Fibroblast of lung (primary cell): ENCODE measurements at places on chromosomes 11 and 22.

DNA sequence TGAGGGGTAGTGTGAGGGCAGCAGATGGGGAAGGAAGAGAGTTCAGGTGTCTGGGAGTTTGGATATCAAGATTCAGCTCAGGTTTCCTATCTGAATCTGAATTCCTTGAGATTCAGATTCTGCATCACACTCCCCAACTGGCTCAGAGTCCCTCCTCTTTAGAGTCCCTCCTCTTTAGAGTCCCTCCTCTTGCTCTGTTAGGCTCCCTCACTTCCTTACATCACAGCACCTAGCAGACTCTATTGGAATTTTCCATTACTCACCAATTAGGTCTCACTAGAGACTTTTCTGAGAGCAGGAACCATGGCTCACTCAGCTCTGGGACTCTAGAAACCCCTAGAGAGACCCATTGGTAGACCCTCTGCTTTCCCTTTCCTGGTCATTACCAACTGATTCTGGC is 303.4 kb upstream of the SYN3 start:
- DNase-seq, result peak; percentile 25

DNA sequence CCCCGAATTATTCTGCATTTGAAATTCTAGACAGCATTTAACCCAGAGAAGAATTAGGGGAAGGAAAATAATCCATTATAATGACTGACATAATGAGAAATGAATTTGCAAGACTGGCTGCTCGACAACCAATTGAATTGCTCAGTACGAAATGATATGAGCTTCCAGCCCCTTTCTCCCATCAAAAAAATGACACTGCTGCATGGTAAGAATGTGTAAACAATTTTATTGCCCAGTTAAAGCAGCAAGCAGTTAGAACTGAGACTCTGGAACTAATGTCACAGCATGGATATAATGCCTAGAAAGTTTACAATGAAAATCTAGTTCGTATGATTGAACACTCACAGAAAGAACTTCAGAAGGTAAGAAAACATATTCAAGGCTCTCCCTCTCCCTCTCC is 24.7 kb upstream of the PCF11 start:
- DNase-seq, result no peak

DNA sequence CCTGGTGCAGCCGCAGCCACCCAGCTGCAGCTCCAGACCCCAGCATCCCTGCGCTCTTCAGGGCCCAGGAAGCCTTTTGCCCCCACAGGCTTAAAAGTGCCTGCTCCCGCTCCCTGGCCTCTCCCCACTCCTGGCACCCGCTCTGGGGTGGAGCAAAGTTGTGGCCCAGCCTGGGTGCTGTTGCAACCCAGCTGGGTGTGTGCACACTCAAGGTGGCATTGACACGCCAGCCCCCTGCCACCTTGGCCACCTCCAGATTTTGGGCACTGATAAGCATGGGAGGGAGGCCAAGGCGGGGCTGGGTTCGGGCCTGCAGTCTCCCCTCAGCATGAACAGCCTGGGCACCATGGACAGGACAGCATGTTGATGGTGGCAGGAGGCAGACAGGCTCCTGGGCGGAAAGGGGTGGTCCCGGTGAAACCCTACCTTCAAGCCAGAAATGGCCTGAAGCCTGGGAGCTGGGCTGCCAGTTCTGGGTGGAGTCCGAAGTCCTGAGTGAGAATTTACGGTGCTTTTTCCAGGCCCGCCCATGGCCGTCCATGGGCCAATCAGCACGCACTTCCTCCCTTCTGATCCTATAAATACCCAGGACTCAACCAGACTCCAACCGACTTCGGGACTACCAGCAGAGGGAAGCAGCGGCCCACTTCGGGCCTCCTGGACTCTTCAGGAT is 23.6 kb upstream of the RNASEH2C start:
- peak; percentile 25 for DNase-seq

DNA sequence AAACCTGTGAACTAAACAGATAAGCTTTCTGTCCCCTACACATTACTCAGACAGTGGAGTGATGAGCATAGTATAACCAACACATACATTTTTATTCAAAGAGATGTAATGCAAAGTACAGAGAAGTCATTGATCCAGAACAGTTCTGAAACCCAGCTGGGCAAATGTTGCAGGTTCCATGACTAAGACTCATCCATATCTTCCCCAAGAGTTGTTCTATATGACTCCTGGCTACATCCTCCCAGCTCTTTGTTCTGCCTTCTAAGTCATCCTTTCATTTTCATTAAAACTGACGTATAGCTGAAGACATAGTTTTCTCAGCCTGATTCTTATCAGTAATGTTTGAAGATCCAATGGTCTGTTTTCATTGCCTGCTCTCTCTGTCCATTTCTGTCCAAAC is 47.3 kb downstream of the PLAAT5 start:
- no peak for DNase-seq

GRCh38 chr11:116610190-116610589 is 162.6 kb downstream of the BUD13 start:
- no peak for DNase-seq

DNA sequence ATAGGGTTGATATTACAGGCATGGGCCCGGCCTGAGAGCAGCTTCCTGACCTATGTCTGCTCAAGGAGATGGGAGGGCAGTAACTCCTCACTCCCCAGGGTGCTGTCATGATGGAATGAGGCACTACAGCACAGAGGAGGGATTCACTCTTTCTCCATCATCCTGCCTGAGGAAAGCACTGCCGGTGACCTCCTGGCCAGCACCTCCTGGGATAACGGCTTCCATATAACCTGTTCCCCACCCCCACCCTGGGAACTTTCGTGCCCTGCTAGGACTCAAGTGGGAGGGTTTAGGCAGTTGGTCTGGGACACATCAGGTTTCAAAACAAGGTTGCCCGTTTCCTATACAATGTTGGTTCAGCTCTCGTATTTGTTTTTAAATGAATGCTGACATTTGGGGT is 42.7 kb upstream of the MN1 start:
- no peak for DNase-seq

- peak; percentile 97 for DNase-seq
Observed at GRCh38 chr11:62855571-62856332, 16.4 kb upstream of the WDR74 start.

- no peak for DNase-seq
Observed at GRCh38 chr11:24145411-24145810, 351.4 kb upstream of the LUZP2 start.

DNA sequence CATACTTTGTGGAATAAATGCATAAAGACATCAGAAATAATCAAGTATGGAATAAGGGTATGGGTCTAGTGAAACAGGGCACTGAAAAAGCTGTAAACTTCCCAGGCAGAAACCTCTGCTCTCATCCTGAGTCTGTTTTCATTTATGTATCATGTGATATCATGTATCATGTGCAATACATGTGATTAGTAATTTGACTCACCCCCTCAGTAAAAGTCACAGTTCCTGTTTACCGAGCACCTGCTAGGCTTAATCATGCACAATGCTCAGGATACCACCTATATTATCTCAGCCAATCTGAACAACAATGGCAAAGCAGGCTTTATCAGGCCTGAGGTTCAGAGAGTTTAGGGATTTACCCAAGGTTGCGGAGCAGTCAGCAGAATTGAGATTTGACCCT is 250.6 kb upstream of the TENM4 start:
- no peak for DNase-seq

GRCh38 chr22:46355369-46355995 is 20.0 kb downstream of the TRMU start:
- DNase-seq, result peak; percentile 48

DNA sequence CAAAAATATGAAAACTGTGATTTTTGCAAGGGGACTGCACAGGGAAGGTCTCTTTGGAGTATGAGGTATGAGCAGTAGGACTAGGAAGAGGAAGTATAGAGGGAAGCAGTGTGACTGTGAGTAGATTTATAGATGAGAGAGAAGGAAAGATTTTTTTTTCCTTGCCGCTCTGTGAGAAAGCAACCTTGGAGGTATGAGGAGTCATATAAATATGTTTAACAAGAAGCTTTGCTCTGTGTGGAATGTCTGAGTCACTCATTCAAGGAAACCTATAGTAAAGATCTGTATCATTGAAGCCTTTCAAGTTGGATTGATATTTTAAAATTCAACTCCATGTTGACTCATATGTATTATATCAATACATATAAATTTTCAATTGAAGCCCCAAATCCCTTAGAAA is 26.2 kb downstream of the DNHD1 start:
- DNase-seq, result peak; percentile 78

DNA sequence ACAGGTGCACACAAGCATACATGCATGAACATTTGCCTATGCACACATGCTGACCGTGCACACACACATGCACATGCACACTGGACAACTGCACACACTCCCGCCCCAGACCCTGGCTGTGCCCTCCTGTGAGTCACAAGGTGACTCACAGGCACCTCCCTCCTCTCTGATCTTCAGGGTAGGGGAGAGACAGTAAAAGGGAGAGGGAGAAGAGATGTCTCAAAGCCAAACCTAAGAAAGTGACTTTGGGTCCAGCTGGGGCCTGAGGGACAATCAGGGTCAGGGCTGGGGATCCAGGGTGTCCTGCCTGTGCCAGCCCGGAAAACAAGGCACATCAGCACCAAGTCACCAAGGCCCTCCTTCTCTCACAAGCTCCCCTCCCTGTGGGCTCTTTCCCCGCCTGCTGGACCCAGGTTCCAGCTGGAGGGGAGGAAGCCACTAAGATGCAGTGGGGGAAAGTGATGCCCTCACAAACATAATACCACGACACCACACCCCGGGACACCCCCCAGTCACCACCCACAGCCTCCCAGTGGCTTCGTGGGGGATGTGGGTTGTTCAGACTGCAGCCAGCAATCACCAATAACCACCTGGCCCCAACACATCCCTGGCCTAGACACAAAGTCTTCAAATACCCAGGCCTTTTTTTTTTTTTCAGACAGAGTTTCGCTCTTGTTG is 39.3 kb downstream of the PDGFB start:
- DNase-seq, result peak; percentile 57

DNA sequence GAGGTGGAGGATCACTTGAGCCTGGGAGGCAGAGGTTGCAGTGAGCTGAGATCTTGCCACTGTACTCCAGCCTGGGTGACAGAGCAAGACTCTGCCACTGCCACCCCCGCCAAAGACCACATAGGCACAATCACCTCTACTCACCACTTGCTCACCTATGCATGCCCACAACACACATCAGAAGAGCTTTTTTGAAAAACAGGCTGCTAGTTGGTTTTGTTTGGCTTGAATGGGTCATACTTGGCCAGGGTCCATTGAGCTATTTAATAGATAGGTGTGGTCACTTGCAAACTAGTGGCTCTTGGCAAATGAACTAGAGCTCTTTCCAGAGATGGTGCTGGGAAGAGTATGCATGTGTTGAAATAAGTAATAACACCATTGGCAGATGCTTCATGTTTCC is 80.1 kb downstream of the EMSY start:
- DNase-seq, result peak; percentile 84

GRCh38 chr11:42974510-42975179 is 337.2 kb upstream of the API5 start:
- no peak for DNase-seq

- peak; percentile 27 for DNase-seq
Observed at GRCh38 chr11:19087658-19088057, 27.1 kb upstream of the MRGPRX2 start.

GRCh38 chr11:72965672-72966071 is 151.5 kb downstream of the ATG16L2 start:
- DNase-seq, result no peak

DNA sequence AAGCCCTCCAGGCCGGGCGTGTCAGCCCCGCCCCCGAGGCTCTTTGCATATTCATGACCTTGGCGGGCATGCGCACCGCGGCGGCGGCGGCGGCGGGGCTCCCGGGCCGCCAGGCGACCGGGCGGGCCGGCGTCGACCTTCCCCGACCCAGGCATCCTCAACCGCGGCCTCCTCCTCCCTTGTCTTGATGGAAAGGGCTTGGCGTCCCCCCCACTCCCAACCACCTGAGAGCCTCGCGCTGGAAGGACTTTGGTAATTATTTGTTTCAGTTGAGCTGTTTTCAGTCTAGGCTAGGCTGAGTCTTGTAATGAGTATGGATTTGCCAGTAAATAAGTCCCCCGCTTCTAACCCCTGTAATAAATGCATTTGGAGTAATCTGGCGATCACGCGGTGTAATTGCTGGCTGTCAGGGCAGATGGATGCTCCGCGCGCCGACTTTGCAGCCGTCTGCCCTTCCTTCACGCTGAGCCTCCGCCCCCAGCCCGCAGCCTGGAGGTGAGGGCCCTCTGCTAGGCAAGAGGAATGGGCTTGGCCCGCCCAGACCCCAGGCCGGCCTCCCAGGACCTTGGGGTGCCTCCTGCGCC is 25.2 kb downstream of the FLRT1 start:
- DNase-seq, result peak; percentile 19

DNA sequence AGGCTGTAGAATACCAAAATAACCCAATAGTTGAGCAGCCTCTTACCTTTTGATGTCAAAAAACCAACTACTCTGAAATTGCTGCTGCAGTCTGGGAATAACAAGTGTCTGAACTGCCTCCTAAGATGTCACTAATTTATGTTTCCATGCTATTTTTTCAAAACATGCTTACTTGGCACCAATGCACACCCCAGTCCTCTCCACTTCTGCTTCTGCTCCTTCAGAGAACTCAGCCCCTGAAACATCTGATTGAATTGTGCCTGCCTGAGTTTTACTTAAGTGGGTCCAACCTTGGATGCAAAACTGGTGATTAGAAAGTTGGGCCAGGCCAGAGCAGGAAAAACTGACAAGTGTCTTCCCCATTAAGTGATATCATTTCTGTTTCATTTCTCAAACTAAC is 24.6 kb upstream of the TMEM218 start:
- no peak for DNase-seq

GRCh38 chr22:42717197-42717928 is 3.3 kb downstream of the A4GALT start:
- DNase-seq, result no peak

- DNase-seq, result no peak
Observed at GRCh38 chr22:29206372-29207242, 911 bp downstream of the EMID1 start.

DNA sequence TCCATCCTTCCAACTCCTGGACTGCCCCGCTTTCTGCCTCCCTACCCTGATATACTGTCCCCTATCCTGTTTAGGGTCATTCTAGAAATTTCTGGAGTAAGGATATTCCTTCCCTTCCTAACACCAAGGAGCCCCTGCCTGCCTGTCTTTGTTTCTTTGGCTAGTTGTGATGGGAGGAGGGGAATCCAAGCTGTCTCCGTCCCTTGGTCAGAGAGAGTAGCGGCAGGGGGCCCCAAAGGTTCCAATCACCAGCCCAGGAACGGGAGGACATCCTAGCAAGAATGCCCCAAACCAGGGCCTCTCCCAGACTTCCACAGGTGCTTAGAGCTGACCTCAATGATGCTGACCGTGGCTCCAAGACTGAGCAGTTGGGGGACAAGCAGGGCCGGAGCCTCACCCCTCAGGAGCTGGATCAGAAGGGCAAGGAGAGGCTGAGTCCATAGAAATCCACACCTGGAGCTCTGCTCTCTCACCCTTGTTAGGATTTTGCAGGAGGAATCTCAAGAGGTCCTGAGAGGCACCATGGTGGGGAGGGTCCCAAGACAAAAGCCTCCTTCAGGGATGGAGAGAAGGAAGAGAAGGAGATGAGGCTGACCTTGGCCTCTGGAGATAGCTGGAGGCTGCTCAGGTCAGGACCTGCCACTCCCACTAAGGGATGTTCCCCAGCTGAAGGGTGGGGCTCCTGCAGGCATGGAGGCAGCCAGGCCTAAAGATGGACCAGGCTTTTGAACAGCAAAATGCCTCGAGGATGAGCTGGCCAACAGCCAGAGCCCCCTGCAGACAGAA is 13.6 kb downstream of the SLC22A12 start:
- no peak for DNase-seq
